ENCODE measurements at places on chromosomes 16 and 17.

GRCh38 chr17:4554441-4554996, 665 bp downstream of the MYBBP1A start:
- H3K27me3 ChIP-seq = no peaks in the 10 kb centered on the region
- H3K27ac ChIP-seq = peak overlapping the region; percentile 65
- no peak for DNase-seq
- H3K4me1 ChIP-seq = peaks cover 41% of the 10 kb centered on the region
- H3K36me3 ChIP-seq = peaks cover 43% of the 10 kb centered on the region

DNA sequence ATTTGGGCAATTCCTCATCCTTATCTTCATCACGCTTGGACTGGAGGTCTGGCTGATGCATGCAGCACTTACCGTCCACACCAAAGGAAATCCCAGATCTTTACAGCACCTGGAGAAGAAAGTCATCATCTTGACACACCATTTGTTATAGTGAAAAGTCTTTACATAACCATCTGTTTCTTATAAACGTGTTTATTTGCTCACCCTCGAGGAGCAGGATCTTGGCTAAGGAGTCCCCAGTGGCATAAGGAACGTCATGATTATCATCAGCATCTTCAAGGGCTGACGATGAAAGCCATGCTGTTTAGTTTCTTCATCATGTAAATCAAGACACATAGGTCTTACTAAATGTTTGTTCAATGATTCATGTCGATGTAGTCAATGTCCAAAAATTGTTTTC, 248.8 kb upstream of the ELAC2 start:
- H3K27ac ChIP-seq = no peak overlapping the region
- no peak overlapping the region for H3K4me3 ChIP-seq
- H3K36me3 ChIP-seq = no peaks in the 10 kb centered on the region

GRCh38 chr16:73629011-73629410, 581.1 kb upstream of the ZFHX3 start:
- DNase-seq = no peak
- no peaks in the 10 kb centered on the region for H3K36me3 ChIP-seq
- H3K4me3 ChIP-seq = no peak overlapping the region

GRCh38 chr16:58236231-58236690, 38.4 kb upstream of the CSNK2A2 start:
- no peaks in the 10 kb centered on the region for H3K4me1 ChIP-seq
- peak; percentile 65 for DNase-seq
- H3K27ac ChIP-seq = no peak overlapping the region
- H3K27me3 ChIP-seq = no peaks in the 10 kb centered on the region

GRCh38 chr16:86931410-86931941, 353.1 kb downstream of the FOXL1 start:
- DNase-seq = no peak
- H3K36me3 ChIP-seq = no peaks in the 10 kb centered on the region
- H3K4me3 ChIP-seq = no peak overlapping the region
- H3K27me3 ChIP-seq = peaks cover 93% of the 10 kb centered on the region
- H3K4me1 ChIP-seq = peaks cover 17% of the 10 kb centered on the region
- no peak overlapping the region for H3K27ac ChIP-seq

DNA sequence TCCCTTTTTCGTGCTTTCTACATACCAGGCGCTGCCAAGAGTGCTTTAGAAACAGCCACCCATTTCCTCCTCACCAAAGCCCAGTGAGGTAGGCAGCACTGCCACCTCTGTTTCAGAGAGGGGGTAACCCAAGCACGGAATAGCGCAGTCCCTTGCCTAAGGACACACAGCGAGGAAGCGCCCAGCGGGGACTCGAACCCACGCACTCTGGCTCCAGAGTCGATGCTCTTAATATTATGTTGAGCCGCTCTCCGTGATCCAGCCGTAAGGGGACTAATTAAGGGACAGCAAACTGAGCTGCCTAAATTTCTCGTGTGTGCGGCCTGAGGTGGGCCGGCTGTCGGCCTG, 497 bp downstream of the CES1 start:
- no peaks in the 10 kb centered on the region for H3K36me3 ChIP-seq
- DNase-seq = no peak
- peak overlapping the region; percentile 6 for H3K4me3 ChIP-seq
- peaks cover 21% of the 10 kb centered on the region for H3K4me1 ChIP-seq
- H3K27ac ChIP-seq = no peak overlapping the region

GRCh38 chr17:17380145-17380925, 77.2 kb downstream of the NT5M start:
- no peaks in the 10 kb centered on the region for H3K27me3 ChIP-seq
- DNase-seq = no peak
- no peaks in the 10 kb centered on the region for H3K36me3 ChIP-seq
- peaks cover 26% of the 10 kb centered on the region for H3K4me1 ChIP-seq
- H3K4me3 ChIP-seq = no peak overlapping the region

GRCh38 chr17:69609473-69610305, 195.2 kb downstream of the MAP2K6 start:
- no peak for DNase-seq
- no peaks in the 10 kb centered on the region for H3K27me3 ChIP-seq
- H3K36me3 ChIP-seq = no peaks in the 10 kb centered on the region
- H3K27ac ChIP-seq = peak overlapping the region; percentile 49
- H3K4me3 ChIP-seq = no peak overlapping the region

- H3K4me3 ChIP-seq = no peak overlapping the region
- H3K4me1 ChIP-seq = no peaks in the 10 kb centered on the region
- no peaks in the 10 kb centered on the region for H3K27me3 ChIP-seq
- no peak overlapping the region for H3K27ac ChIP-seq
- DNase-seq = no peak
These were observed 32.5 kb upstream of the CDH11 start for GRCh38 chr16:65154321-65154720.

DNA sequence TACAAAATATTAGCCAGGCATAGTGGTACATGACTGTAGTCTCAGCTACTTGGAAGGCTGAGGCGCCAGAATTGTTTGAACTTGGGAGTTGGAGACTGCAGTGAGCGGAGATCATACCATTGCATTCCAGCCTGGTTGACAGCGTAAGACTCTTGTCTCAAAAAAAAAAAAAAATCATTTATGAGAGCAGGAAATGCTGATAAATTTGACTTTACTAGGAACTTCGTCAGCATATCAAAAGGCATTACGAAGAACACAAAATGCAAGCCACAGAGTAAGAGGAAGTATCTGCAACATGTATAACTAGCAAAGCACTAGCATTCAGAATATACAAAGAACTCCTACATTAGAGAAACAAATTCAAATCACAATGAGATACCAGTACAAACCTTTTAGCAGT, 279.3 kb downstream of the ZFHX3 start:
- no peak overlapping the region for H3K27ac ChIP-seq
- no peaks in the 10 kb centered on the region for H3K4me1 ChIP-seq
- H3K27me3 ChIP-seq = no peaks in the 10 kb centered on the region

GRCh38 chr16:52496051-52496876, 50.7 kb downstream of the TOX3 start:
- H3K27ac ChIP-seq = no peak overlapping the region
- H3K36me3 ChIP-seq = no peaks in the 10 kb centered on the region
- no peak overlapping the region for H3K4me3 ChIP-seq
- H3K4me1 ChIP-seq = peaks cover 10% of the 10 kb centered on the region
- no peak for DNase-seq
- H3K27me3 ChIP-seq = no peaks in the 10 kb centered on the region

DNA sequence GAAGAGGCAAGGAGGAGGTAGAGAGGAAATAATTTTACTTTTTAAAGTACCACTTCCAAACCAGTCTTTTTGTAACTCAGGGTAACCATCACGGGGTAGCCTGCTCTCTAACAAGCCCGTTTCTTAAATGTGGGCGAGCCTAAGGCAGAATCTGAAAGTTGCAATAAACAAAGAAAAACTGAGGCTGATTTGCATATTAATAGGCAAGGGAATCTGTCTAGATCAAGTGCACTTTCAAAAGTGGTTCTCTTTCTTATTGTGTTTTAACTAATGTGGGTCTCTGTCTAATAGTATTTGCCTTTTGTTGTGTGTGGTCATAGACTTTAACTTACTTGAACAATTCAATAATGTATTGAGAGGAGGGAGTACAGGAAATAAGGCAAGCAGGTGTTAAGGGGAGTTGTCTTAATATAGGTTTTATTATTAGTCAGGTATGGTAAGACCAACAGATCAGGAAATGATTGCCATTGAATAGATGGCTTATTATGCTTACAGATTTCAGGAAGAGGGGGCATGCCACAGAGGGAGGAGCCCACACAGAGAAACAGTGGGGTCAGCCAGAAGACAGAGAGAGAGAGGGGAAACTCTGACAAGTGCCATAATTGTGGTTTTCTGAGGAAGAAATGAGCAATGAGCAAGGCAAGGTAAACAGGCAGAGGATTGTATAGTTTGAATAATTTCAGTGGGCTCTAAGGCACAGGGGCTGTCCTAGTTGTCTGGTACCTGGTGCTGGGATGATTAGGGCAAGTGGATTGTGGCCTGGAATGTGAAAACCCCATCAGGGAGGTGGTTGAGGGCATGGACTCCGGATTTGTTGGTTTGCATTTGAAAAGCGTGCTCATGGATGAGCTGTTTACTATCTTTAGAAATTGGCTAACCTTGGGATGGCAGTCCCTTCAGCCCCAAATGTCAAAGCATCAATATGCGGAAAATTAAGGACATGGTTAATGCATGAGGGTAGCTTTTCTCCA, 237.2 kb downstream of the TOX3 start:
- no peak for DNase-seq
- H3K36me3 ChIP-seq = no peaks in the 10 kb centered on the region
- no peak overlapping the region for H3K27ac ChIP-seq
- no peaks in the 10 kb centered on the region for H3K4me1 ChIP-seq
- H3K27me3 ChIP-seq = no peaks in the 10 kb centered on the region

- DNase-seq = no peak
- H3K4me3 ChIP-seq = no peak overlapping the region
- H3K27ac ChIP-seq = no peak overlapping the region
- H3K27me3 ChIP-seq = no peaks in the 10 kb centered on the region
- H3K36me3 ChIP-seq = no peaks in the 10 kb centered on the region
These were observed 1101.2 kb upstream of the RBFOX1 start for GRCh38 chr16:6231398-6231797.

- no peaks in the 10 kb centered on the region for H3K27me3 ChIP-seq
- no peak overlapping the region for H3K27ac ChIP-seq
- no peak overlapping the region for H3K4me3 ChIP-seq
- H3K4me1 ChIP-seq = no peaks in the 10 kb centered on the region
- H3K36me3 ChIP-seq = peaks cover 32% of the 10 kb centered on the region
- DNase-seq = no peak
These were observed 72.2 kb downstream of the XPO6 start for GRCh38 chr16:28139530-28139929.

- H3K27ac ChIP-seq = no peak overlapping the region
- H3K36me3 ChIP-seq = no peaks in the 10 kb centered on the region
- no peaks in the 10 kb centered on the region for H3K27me3 ChIP-seq
- peaks cover 68% of the 10 kb centered on the region for H3K4me1 ChIP-seq
- H3K4me3 ChIP-seq = no peak overlapping the region
- DNase-seq = no peak
These were observed 70.5 kb downstream of the MPRIP start for GRCh38 chr17:17112628-17113200.

- peaks cover 10% of the 10 kb centered on the region for H3K4me1 ChIP-seq
- H3K4me3 ChIP-seq = no peak overlapping the region
- peaks cover 8% of the 10 kb centered on the region for H3K27me3 ChIP-seq
- DNase-seq = peak; percentile 72
- no peaks in the 10 kb centered on the region for H3K36me3 ChIP-seq
These were observed 91.8 kb downstream of the KCNJ12 start for GRCh38 chr17:21467739-21468490.

DNA sequence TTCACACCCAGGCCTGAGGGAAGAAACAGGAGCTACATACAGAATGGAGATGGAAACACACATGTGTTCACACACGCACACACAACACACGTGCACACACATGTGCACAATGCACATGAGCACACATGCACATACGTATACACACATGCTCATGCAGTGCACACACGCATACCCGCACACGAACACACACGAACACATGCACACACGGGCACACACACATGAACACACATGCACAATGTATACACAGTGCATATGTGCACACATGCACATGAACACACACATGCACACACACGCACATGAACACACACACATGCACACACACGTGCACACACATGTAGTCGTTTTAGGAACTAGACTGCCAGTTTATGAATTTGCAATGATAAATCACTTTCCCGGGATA, 49.3 kb upstream of the CDR2 start:
- H3K27ac ChIP-seq = no peak overlapping the region
- peaks cover 20% of the 10 kb centered on the region for H3K4me1 ChIP-seq
- H3K4me3 ChIP-seq = no peak overlapping the region
- H3K36me3 ChIP-seq = peaks cover 56% of the 10 kb centered on the region
- DNase-seq = no peak
- no peaks in the 10 kb centered on the region for H3K27me3 ChIP-seq

DNA sequence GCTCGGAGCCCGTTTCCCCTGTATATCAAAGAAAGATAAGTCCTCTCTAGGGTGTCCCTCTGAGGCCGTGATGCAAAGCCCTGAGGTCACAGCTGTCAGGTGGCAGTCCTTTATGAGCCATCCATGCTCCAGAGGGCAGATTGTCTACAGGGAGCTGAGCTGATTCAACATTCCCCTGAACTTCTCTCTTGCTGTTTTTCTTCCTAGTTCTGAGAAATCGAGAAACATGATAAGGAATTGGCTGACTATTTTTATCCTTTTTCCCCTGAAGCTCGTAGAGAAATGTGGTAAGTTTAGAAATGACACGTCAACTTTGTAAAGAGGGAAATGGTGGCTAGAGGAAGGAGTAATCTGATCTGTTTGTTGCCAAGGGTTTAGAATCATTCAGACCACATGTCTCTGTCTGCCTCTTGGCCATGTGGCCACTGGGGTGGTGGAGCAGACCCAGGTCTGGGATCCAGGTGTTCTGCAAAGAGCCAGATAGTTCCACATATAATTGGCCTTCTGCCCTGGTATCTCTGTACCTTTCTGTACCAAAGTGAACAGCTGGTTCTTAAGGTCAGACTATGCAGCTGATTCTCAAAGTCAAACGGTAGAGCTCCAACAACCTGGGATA, 3.5 kb downstream of the CTNS start:
- no peaks in the 10 kb centered on the region for H3K27me3 ChIP-seq
- H3K4me1 ChIP-seq = peaks cover 16% of the 10 kb centered on the region
- H3K27ac ChIP-seq = no peak overlapping the region
- no peak for DNase-seq

- H3K27ac ChIP-seq = no peak overlapping the region
- H3K27me3 ChIP-seq = no peaks in the 10 kb centered on the region
- no peak for DNase-seq
- H3K36me3 ChIP-seq = peaks cover 63% of the 10 kb centered on the region
These were observed 82.0 kb downstream of the TTC19 start for GRCh38 chr17:16081507-16082087.

- peaks cover 31% of the 10 kb centered on the region for H3K4me1 ChIP-seq
- peak overlapping the region; percentile 62 for H3K27ac ChIP-seq
- no peak for DNase-seq
- no peaks in the 10 kb centered on the region for H3K36me3 ChIP-seq
- no peaks in the 10 kb centered on the region for H3K27me3 ChIP-seq
These were observed 857 bp downstream of the GOT2 start for GRCh38 chr16:58733248-58733670.
